IMR-90 (cell line): ENCODE measurements at places on chromosomes 1 and 21.

GRCh38 chr21:17523007-17523451, 10.2 kb downstream of the CXADR start:
- no peak for DNase-seq

DNA sequence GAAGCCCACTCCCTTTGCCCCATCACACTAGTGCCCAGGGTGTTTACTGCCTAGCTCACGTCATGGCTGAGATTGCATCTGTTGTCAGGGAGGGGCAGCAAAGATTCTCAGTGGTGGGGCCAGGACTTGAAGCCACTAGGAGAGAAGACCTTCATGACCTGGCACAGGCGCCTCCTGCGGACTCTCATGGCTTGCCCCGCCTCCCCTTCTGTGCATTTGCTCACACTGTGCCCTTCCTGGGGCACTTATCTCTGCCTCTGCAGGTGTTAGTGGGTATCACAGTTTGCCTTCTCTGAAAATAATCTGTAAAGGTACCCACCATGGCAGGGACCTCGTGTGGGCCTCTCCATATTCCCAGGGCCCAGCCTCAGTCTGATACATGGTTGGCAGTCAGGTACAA, 20.1 kb downstream of the PTPRU start:
- DNase-seq: no peak

DNA sequence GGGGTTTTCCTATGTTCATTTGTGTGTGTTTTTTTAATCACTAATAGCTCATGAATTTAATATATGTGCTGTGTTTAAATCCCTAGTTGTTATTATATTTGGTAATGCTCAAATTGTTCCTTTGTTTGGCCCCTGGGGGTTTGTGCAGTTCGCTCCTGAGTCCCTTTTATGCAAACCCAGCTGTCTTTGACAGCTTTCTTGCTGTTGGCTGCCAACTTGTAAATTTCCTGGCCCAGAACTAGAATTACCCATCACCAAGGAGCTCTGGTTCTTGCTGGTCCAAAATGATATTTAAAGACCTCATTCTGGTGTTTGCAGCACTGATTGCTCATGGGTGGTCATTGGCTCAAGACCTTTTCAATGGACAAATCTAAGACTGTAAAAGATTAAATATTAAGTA, 39.6 kb upstream of the PGBD5 start:
- no peak for DNase-seq

- DNase-seq: no peak
Measured at GRCh38 chr1:30604801-30605440, 118.5 kb downstream of the MATN1 start.

GRCh38 chr1:29057700-29058099, 66.0 kb downstream of the TMEM200B start:
- DNase-seq: peak; percentile 18

DNA sequence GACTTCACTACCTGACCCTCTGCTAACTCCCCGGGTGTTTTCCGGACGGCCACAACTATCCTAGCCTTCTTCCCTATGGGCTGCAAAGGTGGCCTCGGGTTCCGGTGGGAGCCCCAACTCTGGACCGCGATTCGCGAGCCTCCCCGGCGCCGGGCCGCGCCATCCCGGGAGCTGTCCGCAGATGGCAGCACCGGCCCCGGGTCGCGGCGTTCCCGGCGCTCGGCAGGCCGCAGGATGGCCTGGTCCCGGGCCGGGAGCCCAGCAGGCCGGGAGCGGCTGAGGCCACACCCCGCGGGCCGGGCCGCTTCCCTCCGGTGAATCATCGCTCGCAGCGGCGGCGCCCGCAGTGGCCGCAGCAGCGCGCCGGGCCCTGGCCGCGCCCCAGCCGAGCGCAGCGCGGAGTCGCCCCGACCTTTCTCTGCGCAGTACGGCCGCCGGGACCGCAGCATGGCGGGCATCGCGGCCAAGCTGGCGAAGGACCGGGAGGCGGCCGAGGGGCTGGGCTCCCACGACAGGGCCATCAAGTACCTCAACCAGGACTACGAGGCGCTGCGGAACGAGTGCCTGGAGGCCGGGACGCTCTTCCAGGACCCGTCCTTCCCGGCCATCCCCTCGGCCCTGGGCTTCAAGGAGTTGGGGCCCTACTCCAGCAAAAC, at the start of gene CAPN2:
TSS of gene CAPN2 (plus strand) at position 346 of the 656 bp plus-strand sequence. CDS start at position 448, 102 bp downstream.
- DNase-seq: peak; percentile 86

DNA sequence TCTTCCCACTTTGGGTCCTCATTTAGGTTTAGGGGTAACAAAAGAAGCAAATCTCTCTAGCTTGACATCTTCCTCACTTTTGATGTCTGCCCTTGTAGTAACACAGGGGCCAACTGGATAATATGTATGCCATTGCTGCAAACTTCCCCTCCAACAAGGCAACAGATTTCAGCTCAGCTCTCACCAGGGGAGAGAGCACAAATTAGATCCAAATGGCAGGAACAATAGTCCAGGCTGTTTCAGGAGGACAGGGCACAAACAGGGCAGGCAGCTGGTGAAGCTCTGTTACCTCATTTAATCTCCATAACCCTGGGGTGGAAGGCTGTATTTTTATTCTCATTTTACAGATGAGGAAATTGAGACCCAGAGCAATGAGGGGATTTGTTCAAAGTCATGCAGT, 4.3 kb upstream of the PIK3R3 start:
- DNase-seq: no peak

- DNase-seq: no peak
Measured at GRCh38 chr1:177950506-177950905, 19.4 kb downstream of the SEC16B start.

DNA sequence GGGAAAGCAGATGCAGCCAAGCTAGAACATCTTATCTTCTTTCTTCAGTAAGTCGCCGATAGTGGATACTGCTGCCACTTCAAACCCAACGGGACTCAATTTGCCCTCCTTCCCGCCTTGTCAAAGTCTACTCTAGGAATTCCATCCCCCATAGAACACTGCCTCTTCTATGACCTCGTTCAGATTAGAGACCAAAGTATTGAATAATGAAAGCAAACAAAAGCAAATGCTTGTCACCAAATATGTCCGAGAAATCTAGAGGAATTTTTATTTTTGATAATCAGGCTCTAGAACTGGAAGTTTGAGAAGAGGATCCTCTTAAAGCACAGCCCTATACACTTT, 853 bp upstream of the RRAGC start:
- peak; percentile 4 for DNase-seq

DNA sequence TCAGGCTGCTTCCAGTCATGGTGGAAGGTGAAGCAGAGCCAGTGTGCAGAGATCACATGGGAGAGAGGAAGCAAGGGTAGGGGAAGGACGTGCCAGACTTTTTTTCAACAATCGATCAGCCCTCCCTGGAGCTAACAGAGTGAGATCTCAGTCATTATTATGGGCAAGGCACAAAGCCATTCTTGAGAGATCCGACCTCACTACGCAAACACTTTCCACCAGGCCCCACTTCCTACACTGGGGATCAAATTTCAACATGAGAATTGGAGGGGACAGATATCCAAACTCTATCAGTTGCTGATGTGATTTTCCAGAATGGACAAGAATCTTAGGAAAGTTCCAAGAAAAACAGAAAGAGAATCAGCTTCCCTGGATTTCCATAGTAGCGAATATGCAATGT, 60.5 kb downstream of the BACE2 start:
- no peak for DNase-seq

DNA sequence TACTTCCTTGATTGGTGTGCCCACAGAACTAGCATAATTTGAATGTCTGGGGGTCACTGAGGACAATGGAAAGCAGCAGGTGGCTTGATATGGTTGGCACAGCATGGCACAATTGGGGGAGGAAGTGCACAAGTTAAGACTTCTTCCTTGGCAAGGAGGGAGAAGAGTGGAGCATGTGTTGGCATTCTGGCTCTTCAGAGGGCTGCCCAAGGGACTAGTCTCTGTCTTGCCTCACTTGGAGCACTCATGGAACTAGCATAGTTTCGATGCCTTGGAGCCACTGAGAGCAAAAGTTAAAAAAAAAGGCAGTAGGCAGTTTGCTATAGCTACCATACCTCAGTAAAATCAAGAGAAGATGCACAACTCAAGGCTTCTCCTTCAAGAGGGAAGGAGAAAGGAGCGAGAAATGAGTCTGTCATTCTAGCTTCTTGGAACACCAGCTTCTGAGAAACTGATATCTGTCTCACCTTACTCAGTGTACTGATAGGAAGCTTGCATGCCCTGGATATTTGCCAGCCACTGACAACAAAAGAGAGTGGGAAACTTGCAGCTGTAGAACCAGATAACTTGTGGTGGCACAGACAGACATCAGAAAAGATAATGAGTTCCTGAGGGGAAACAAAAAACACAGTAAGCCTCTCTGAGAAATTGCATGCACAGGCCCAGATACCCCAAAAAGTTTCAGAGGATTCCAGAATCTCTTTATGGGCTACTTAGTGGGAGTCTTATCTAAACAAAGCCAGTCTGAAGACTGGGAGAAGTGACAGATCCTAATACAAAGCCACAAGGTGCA, 207.5 kb upstream of the SAMSN1 start:
- no peak for DNase-seq

- no peak for DNase-seq
Measured at GRCh38 chr1:36023098-36023769, 60.7 kb upstream of the TEKT2 start.

- peak; percentile 42 for DNase-seq
Measured at GRCh38 chr21:45326169-45326851, 38.6 kb upstream of the POFUT2 start.

GRCh38 chr21:32246571-32247140, 32.2 kb downstream of the MIS18A start:
- DNase-seq: no peak

DNA sequence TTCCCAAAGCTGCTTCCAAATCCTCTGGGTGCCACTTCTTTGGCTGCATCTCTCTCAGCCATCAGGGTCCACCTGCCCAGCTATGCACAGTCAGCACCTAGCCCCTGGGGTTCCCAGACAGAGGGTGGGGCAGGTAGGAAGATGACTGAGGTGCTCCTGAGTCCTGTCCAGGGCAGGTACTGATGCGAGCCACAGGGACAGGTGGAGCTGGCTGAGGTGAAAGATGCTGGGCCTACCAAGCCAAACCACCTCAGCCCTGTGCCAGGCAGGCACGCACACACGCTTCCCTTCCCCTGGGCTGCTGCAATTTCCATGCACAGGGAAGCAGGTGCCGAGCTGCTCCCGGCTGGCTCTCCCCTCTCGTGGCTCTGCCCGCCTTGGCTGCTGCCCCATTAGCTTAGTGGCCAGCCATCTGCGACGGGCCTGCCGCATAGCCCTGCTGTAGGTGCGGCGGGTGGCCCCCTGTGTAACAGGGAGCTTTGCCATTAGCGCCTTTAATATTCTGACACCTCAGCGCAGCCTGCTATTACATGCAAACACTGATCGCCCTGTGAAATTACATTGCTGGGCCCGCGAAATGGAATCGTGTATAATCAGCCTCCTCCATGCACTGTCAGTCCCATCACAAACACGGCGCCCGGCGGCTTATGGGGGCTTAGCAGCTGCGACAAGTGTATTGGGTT, 38.9 kb downstream of the DMAP1 start:
- DNase-seq: no peak

GRCh38 chr1:67162954-67163353, 3.3 kb upstream of the IL23R start:
- peak; percentile 67 for DNase-seq

DNA sequence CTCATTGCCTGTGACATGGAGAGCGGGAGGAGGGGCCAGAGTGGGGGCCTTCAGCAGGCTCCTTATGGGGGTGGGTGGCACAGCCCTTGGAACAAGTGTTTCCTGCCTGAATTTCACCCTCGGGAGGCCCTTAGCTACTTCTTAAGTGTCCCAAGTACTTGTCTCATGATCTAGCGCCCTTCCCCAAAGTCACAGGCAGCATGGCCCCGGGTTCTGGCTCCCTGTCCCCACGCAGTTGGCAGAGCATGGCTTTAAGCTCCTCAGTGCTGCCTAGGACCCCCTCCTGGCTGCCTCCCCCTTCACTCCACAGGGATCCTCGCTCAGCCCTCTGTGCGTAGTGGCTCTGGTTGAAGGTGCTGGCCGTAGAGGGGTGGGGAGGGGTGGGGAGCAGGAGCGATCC, 197.2 kb downstream of the CAMTA1 start:
- no peak for DNase-seq

DNA sequence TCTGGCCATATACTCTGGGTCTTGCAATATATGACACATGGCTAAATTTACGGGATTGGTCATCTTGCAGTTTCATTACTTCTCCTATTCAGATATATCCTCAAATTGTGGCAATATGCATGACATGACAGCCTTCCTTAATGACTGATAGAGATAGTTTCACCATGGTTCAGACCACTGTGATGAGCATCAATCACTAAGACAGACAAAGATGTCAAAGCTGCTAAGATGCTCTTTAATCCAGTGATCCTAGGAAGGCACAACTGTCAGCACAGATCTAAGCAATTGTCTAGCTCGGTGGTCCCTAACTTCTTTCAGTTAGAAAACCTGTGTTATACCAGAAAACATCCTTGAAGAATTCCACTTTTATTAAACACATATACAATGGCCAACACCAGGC, 70.9 kb upstream of the ADGRL2 start:
- no peak for DNase-seq

DNA sequence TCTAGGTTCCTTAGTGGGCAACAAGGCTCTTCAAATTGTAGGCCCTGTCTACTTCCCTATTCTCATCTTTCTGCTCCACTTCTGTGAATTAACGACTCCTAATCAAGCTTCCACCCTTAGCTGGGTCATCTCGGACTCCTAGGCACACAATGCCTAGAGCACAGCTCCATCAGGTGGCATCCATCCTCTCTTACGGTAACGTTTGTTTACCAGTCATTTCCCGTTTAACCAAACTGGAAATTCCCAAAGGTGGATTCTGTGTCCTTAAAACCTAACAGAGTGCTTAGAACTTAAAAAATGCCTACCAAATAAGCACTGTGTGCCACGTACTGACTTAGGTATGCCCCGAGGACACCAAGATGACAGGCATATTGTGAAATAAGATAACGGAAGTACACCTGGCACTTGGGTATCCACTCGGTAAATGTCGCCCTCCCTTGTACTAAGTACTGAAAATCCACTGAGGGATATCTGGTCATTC, 1.5 kb downstream of the PARP1 start:
- DNase-seq: peak; percentile 41

DNA sequence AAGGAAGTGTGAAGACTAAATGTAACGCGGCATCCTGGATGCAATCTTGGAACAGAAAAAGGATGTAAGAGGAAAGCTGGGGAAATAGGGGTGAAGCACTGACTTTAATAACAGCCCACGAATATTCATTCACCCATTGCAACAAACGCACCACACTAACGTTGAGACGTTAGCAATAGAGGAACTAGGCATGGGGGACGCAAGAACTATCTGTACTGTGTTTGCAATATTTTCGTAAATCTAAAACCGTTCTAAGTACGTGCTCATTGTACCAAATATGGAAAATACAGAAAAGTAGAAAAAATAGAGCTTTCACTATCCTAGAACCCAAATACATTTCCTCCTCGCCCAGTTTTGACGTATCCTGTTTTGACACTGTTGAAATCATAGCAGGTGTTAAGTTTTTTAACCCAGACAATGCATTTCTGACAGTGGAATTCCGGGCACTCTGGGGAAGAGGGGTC, 3.9 kb downstream of the LAPTM5 start:
- DNase-seq: no peak

DNA sequence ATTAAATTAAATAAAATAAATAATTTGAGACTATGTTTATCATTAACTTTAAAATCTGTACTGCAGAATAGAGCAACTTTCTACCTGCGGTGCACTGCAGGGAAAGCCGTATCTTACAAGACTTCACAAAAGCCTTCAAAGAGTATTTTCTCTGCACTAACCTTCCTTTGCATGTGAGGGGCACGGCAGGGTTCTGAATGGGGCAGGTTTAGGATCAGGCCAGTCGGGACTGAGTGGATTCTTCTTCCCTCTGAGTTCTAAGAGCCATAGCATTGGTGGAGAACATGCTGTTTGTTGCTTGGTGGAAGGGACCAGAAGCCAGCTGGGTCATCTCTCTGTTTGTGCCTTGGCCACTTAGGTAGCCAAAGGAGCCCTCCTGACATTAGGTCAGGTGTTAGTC, 55.2 kb upstream of the LGALS8 start:
- DNase-seq: no peak
